CD4-positive, alpha-beta memory T cell (primary cell): ENCODE measurements at places on chromosomes 1 and 21.

DNA sequence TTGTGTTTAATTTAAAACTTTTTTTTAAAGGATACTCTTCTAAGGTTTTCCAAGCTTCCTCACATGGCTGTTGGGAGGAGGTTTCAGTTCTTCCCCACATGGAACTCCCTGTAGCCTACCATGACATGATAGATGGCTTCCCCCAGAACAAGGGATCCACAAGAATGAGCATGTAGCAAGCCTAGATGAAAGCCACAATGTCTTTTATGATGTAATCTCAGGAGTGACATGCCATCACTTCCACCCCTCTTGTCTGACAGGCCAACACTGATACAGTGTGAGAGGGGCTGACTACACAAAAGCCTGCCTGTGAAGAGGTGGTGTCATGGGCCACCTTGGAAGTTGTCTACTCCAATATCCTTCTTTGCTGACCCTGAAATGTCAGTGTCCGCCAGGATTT, 32.0 kb downstream of the CD34 start:
- no peak for DNase-seq

DNA sequence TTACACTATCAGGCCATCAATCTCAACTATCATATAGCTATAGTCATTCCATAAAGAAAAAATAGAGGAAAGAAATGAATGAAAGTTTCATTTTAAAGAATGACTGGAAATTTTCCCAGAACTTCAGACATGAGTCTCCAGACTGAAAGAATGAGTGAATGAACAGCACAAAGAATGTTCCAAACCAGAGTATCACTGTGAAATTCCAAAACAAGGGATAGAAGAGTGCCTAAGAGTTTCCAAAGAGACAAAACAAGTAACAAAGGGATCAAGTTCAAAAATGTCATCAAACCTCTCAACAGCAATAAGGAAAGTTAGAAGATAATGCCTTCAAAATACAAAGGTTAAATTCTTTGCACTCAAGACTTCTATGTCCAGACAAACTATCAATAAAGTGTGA, 114.9 kb downstream of the DENND1B start:
- no peak for DNase-seq

DNA sequence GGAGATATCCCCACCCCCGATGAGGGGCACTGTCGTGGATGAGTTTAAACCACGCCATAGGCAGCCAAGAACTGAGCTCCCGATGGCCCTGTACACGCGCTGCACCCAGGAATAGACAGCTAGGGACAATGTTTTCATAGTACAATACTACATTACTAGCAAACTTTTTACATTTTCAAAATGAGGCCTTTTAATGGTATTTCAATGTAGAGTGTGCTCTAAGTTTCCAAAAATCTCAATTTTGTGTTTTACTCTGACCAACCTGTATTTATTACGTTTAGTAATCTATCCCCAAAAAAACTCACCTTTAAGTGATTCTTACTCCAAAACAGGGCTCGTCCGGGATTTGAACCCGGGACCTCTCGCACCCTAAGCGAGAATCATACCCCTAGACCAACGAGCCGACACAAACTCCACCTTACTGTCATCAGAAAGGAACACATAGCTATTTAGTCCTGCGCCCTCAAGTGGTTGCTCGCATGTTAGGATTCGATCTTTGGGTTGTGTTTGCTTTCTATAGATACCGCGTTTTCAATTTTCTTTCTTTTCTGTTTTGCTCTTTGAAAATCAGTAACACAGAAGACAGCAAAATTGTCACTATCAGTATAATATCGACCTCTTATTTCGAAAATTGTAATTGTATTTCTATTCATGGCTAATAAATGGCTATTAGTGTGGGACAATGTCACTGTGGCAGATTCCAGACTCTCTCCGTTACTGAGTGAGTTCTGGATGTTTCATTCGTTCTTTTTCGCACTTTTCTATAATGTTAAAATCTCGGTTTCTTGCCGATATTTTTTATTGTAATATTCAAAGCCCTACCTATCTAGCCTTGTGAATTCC, 6.4 kb upstream of the MPZL1 start:
- DNase-seq = peak; percentile 88

DNA sequence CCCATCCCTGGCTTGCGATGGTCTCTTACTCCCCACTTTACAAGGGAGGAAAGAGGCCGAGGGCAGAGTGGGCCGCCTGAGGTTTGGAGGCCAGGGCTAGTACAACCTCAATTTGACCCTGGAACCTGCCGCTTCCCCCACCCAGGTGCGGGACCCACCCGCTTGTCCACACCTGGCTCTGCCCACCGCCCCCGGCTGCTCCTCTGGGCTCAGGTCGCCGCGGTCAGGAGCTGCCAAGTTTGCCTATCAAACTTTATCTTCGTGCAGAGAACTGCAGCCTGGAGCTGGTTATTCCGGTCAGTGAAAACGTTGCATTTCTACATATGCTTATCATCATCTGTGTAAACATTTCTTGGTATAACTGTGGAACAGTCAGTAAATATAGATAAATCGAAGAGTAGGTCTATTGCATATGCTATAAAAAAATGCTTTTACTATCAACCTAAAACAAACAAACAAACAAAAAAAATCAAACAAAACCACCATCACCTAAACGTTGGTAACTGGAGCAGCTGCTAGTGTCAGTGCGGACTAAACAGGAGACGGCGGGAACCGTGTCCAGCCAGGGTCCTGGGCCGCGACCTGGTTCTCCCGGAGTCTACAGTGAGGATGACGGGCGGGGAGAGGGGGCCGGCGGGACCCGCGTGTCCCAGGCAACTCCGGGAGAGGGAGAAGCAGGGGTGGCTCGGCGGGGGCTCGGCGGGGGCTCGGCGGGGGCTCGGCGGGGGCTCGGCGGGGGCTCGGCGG, 906 bp upstream of the ADARB1 start:
- DNase-seq = no peak

DNA sequence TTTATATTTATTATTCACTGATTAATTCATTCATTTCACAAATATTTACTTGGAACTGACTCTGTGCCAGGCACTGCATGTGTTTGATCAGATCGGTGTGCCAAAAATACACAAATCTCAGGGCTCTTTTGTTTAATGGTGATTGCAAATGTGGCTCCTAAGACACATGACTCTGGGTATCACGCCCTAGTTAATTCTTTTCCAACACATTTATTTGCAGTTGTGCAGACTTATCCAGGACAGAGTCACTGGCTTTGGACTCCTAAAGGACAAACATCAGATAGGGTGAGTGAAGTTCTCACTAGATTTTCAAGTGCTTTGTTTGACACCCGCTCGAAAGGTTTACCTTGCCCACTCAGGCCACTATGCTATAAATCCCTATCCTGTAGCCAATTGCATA, 335.5 kb downstream of the BARHL2 start:
- DNase-seq = no peak

DNA sequence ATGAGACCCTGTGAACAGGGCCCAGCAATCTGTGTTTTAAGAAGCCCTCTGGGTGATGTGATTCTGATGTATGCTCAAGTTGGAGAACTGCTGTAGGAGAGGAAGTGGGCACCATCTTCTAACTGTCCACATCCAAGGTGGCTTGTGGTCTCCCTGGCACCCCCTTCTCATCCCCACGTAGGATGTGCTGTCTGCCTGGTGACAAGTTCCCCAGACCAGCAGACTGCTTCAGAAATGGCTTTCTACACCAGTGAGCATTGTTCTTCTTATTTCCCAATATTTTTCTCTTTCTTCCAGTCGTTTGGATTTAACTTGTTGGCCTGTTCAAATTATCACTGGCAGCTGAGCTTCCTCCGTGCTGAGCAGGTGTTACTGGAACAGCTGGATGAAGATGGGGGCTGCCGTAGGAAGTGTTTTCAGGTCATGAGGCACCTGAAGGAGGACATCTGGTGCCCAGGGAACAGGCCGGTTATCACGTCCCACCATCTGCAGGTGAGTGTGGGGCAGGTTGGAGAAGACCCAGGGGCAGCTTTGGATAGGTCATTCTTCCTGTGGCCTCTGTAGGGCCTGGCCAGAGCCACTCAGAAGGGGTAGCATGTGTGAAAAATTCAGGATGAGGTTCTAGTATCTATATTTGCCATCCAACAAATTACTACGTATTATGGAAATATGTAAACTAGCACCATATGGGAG, 16.8 kb downstream of the MAB21L3 start:
- no peak for DNase-seq

DNA sequence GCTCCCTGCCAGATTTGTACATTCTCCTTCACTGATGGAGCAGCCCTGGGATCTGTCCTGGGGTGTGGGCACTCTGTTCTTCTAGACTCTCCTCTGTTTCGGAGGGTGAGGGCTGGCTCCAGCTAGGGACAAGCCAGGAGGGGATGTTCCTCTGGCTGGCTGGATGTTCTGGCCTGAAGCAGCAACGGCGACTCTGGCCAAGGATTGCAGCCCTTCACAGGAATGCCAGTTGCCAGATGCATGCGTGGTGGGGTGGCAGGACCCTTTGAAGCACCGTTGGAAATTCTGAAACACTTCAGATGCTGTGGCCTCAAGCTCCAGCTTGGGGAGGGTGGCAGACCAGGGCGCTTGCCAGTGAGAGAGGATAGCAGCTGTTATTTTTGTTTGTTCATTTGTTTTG, 210.9 kb downstream of the TRABD2B start:
- DNase-seq = no peak

DNA sequence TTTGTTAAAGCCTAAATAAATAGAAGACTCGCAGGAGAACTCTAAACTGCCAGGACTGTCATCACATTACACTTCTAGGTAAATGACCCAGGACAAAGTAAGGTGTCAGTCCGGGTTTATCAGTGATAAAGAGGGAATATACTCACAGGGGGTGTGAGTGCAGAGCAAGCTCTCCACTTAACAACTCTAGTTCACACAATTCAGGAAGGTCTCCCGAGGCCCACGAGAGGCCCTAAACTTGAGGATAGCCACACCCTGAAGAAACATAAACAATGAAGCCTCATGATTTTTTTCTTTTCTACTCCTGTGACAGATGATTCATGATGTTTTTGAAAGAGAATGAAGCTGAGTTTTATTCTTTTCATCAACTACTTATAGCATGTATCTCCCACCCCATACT, 65.6 kb upstream of the EXO1 start:
- DNase-seq = no peak

GRCh38 chr1:93171549-93172034, 8.6 kb downstream of the TMED5 start:
- DNase-seq = no peak

GRCh38 chr1:2204415-2205190, 10.0 kb upstream of the FAAP20 start:
- no peak for DNase-seq

DNA sequence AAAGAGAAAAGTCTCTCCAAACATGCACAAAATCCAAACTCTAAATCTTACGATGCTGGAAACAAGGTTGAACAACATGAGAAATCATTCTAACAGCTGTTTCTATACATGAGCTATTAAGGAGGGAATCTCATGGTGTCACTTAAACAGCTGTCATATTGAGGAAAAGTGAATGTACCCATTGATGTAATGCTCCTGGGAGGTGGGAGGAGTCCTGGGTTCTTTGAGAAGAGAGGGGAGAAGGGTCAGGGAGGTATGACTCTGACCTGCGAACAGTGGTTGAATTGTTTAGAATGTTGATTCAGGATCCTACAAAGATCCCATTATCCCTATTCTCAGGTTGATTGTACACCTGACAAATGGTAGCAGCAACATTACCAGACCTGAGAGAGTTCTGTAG, 49.3 kb downstream of the ZC3H11B start:
- no peak for DNase-seq

DNA sequence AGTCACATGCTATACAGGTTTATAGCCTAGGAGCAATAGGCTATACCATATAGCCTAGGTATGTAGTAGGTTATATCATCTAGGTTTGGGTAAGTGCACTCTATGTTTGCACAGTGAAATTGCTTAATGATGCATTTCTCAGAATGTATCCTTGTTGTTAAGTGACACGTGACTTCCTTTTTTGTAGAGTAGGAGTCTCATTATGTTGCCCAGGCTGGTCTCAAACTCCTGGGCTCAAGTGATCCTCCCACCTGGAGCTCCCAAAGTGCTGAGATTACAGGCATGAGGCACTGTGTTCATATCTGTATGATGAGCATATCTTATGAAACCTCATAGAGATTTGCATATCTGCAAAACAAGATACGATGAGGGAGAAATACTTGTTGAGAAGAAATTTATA, 13.8 kb upstream of the ABCB10 start:
- no peak for DNase-seq

GRCh38 chr1:19203440-19203839, 6.6 kb downstream of the UBR4 start:
- DNase-seq = no peak

DNA sequence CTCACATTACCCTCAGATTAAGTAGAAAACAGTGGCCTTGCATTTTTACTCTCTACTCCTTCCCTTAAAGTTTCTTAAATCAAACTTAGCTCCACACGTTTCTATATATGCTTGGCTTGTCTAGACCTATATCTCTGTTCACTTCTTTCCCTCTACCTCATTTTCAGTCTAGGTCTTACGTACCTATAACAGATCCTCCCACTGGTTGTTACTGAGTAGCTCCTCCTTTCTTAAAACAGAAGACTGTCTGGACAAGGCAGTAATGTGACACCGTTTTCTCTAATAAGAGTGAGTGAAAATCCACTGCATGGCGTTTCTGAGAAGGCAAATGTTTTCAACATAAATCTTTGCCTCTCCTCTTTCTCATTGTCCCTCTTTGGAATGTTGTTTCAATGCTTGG, 211.7 kb upstream of the POGK start:
- no peak for DNase-seq

- no peak for DNase-seq
These were observed 41.2 kb upstream of the FOXO6 start for GRCh38 chr1:41319807-41320711.

DNA sequence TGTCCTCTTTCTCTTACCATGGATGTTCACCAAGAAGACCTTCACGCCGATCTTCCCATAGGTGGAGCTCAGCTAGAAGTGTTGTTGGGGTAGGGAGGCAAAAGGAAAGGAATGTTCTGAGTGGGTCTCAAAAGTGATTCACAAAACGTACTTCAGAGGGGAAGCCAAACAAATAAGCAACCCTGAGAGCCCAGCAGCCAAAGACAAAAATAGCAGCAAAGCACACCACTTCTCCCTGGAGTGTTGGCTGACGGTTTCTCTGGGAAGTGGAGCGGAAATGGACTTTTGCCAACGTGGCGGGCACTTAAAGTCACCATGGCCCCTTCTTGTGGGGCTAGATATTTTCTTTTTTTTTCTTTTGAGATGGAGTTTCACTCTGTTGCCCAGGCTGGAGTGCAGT, 23.1 kb downstream of the SLC26A9 start:
- no peak for DNase-seq

DNA sequence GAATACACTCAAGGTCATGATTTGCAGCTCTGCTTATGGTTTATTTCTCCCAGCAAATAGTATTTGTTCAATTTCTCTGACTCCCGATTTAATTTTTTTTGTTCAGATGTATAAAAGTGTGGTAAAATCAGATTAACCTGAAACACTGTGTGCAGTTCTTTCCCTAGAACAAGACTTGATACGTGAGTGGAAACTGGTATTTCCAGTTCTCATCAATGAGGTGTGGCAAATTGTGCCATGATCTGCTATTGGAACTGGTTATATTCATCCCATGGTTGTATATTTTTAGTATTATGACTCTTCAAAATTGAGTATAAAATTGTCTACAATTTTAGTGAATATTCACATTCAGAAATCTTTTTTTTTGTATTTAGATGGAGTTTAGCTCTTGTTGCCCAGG, 76.8 kb upstream of the IVNS1ABP start:
- DNase-seq = no peak
